ENCODE measurements at places on chromosomes 4 and X.

DNA sequence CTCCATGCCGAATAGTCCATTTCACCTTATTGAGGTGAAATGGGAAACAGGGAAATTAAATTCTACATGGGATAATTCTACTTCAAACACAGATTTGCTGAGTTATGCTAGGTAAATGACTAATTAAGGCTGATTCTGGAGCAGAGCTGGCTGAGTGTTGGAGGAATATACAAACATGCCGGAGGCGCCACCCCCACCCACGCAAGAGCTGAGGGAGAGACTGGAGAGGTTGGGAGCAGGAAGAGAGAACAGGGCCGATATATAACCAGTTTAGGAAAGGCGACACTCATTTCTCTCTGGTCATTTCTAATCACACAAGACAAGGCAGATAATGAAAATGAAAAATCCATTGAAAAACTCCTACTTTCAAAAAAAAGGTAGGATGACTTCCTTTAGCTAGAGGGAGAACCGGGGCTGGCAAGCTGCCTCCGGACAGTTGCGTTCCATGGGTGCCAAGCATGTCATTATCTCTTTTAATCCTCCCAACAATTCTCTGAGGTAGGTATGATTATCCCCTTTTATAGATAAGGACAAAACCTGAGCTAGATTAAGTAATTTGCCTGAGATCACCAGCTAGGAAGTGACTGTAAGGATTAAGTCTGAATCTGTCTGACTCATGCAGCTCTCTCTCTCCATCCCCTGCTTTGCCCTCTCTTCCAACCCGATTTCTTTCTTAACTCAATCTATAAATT, 27.6 kb upstream of the CFAP299 start:
- no peak for DNase-seq

DNA sequence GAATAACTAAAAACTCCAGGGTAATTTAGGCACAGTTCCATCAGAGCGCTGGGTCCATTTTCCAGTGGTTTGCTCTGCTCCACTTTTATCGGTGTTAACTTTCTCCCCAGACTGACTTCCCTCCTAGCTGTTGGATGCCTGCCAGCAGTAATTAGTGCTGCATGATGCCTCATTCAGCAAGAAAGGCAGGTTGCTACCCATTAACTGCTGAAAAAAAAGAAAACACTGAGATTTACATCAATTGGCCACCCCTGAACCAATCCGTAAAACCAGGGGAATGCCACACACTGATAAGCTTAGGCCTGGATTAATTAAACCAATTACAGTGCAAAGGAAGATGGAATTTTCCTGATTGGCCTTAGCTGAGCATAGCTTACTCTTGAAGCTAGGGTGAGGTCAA, 182.4 kb upstream of the CXXC4 start:
- no peak for DNase-seq

- no peak for DNase-seq
Observed at GRCh38 chr4:80070880-80071603, 2.0 kb downstream of the ANTXR2 start.

GRCh38 chrX:87900320-87900908, 382.8 kb downstream of the KLHL4 start:
- DNase-seq = no peak

- DNase-seq = no peak
Observed at GRCh38 chr4:111930659-111931058, 214.6 kb upstream of the FAM241A start.

DNA sequence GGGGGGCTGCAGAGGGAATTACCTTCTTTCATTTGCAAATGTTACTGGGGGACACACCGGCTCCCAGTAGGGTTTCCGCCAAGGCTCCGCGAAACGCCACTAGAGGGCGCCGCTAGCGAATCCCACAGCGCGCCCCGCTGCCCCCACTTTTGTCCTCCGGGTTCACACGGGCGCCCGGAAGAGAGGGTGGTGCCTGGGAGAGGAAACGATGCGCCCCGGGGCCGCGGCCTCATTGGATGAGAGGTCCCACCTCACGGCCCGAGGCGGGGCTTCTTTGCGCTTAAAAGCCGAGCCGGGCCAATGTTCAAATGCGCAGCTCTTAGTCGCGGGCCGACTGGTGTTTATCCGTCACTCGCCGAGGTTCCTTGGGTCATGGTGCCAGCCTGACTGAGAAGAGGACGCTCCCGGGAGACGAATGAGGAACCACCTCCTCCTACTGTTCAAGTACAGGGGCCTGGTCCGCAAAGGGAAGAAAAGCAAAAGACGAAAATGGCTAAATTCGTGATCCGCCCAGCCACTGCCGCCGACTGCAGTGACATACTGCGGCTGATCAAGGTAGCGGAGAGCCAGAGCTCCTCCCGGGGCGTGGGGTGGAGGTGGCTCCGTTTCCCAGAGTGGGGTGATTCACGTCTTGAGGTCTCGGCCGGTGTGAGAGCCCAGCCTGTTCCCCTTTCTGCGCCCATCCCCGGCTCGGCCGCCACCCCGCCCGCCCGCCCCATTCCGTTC, at the start of gene SAT1:
TSS of gene SAT1 (plus strand) at position 311 of the 726 bp plus-strand sequence. CDS start at position 490, 179 bp downstream.
- DNase-seq = peak; percentile 86

GRCh38 chrX:93428497-93428896, 244.9 kb downstream of the NAP1L3 start:
- no peak for DNase-seq

GRCh38 chr4:184907216-184907615, 81.4 kb upstream of the ACSL1 start:
- no peak for DNase-seq

GRCh38 chr4:186746581-186746980, 22.9 kb upstream of the FAT1 start:
- no peak for DNase-seq

- no peak for DNase-seq
Observed at GRCh38 chr4:5823542-5824211, 69.2 kb downstream of the CRMP1 start.

DNA sequence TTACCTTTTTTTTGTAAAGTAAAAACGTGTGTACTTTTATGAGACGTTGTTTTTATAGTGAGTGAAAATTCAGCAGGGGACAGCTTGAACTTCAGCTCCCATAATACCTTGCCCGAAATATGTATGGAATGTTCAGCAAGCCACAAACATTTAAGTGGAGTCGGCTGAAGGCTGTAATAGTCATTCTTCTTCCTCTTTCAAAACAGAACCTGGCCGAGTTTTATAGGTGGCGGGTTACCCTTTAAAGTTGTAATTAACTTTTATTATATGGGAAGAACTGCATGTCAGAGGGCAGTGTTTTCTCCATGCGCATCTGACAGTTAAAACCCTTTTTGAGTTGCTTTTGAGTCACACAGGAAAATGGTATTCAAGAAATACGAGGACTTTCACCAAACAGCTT, 50.7 kb downstream of the CLDN34 start:
- no peak for DNase-seq

DNA sequence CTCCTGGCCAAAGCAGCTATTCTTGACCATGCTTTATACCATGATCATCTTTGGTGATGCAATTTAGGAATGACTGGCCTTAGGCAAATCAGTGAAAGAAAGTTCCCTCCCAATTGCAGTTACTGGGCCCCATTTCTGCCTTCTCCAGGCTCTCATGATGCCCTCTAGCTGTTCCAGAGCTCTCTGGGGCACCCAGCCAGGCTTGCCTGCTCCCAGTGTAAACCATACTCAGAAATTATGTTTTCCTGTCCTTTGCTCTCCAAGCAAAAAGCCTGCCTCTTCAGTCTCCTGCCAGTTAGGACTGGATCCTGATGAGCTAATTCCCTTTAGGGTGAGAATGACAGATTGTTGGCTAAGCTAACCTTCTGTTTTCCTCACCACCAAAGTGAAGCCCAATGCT, 85.3 kb upstream of the RBPJ start:
- DNase-seq = no peak

- DNase-seq = no peak
Observed at GRCh38 chr4:40412866-40413795, 78.0 kb downstream of the CHRNA9 start.

- no peak for DNase-seq
Observed at GRCh38 chr4:9931146-9931545, 90.2 kb downstream of the SLC2A9 start.

GRCh38 chr4:150242820-150243458, 164.7 kb downstream of the DCLK2 start:
- DNase-seq = no peak

DNA sequence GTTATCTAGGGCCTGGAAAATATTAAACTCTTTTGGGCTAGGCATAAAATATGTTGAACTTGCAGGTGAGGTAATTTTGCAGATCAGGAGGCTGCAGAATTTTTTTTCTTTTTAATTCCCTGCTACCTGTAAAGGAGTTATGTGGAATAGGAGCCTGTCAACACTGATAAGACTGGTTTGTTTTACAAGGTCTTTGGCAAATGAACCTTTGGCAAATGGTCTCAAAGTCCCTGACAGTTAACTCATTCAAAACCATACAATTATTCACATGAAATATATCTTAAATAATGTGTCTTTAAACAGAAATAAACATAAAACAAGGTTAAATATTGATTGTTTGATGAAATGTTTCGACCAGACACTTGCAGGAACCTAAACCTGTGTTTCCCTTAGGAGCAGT, 340.2 kb downstream of the GASK1B start:
- no peak for DNase-seq

- no peak for DNase-seq
Observed at GRCh38 chr4:183940864-183941263, 35.8 kb downstream of the STOX2 start.

GRCh38 chrX:150088766-150089518, 150.7 kb upstream of the EOLA2 start:
- DNase-seq = no peak

DNA sequence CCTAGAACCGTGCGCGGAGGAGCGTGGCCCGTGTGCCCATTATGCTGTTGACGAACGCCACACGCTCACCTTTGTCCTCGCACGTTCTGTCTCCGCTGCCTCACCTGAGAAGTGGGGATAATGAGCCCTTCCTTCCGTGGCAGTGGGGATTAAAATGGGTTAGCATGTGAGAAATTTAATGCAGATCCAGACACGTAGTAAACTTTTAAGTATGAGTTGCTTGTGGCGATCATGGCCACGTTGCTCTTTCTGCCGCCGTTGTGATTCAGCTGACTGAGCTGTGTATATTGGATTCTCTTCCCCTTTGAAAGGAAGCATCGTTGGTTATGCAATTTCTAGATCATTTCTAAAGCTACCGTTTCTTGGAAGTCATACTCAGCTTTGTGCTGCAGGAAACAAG, 16.5 kb downstream of the TBC1D14 start:
- DNase-seq = no peak

- DNase-seq = no peak
Observed at GRCh38 chr4:96205143-96205936, 365.4 kb downstream of the PDHA2 start.

DNA sequence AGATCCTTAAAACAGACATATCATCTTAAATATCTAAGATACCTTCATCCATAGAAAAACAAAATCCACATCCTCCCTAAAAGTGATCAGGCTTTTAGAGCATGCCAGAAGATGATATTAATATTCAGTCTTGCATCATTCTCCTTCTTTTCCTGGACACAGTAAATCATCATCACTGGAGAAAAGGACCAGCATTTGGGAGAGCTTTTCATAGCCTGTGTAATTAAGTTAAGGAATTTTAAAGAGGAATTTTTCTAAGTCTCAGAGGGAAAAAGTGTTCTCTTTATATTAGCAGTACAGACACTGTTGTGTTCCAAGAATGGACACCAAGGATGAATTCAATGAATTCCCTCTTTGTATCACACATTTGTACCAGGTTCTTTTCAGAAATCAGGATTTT, 696 bp downstream of the SCRG1 start:
- DNase-seq = no peak
